ENCODE measurements at places on chromosomes 13 and 19. TPM values are rescaled to one million over a fixed set of nuclear protein-coding genes. Genes with fewer than 3 reads are reported as not detected.

Gene KIR2DL1
- total RNA-seq: not detected

Gene PLVAP
- 102 TPM for total RNA-seq

Gene SULT2A1
- total RNA-seq: not detected

Gene POU4F1
- total RNA-seq: not detected

Gene PSG3
- not detected for total RNA-seq

Gene CEACAM16
- not detected for total RNA-seq

Gene FBXO27
- 19.2 TPM for total RNA-seq

Gene KLK10
- 0.26 TPM for total RNA-seq

Gene KANK3
- total RNA-seq: 19.6 TPM

Gene IL17D
- 3.2 TPM for total RNA-seq

DNA sequence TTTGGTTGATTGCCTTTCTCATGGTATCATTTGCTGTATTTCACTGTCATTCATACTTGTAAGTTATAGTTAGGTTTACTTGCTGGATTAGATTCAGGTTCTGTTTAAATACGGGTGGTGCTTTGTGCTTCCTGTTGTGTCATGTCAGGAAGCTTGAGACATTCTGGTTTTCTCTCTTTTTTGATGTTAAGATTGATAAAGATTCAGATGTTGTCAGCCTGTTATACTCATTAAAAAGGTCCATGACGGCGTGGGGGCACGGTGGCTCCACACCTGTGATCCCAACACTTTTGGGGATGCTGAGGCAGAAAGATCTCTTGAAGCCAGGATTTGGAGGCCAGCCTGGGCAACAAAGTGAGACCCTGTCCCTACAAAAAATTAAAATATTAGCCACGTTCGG is 45.7 kb downstream of the NAA16 start:
- DNase-seq: no peak

- DNase-seq: no peak
These were observed 178.1 kb downstream of the TDRD3 start for GRCh38 chr13:60575142-60575541.

DNA sequence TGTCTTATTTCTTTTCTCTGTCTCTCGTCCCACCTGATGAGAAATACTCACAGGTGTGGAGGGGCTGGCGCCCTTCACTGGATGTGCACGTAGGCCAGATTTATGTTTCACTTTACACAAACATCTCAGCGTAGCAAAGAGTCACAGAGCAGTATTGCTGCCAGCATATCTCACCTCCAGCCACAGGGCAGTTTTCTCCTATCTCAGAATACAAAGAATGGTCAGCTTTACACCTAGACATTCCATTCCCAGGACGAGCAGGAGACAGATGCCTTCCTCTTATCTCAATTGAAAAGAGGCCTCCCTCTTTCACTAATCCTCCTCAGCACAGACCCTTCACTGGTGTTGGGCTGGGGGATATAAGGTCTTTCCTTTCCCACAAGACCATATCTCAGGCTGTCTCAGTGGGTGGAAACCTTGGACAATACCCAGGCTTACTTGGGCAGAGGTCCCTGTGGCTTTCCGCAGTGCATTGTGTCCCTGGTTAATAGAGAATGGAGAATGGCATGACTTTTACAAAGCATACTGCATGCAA is 7.2 kb upstream of the ZNF611 start:
- DNase-seq: no peak

DNA sequence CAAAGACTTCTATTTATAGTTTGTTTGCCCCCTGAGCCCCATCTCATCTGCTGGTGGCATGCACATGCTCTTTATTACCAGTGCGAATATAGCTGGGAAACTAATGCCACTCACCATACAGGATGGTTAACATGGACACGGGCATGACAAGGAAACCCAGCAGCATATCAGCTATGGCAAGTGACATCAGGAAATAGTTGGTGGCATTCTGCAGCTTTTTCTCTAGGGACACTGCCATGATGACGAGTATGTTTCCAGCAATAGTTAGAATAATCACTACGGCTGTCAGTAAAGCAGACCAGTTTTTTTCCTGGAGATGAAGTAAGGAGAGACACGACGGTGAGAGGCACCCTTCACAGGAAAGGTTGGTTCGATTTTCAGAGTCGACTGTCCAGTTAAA is 1.5 kb downstream of the HTR2A start:
- DNase-seq: no peak

GRCh38 chr13:111943229-111943795 is 123.6 kb upstream of the SOX1 start:
- DNase-seq: no peak

GRCh38 chr13:37106642-37107041 is 1.2 kb upstream of the CSNK1A1L start:
- no peak for DNase-seq

- DNase-seq: no peak
These were observed at the start of gene TMEM150B for GRCh38 chr19:55325172-55325571. Gene TMEM150B, minus strand, starts transcription at chr19:55325341. Its CDS starts 4,305 bp downstream, at chr19:55321036.

- no peak for DNase-seq
These were observed 17.2 kb upstream of the RAB8A start for GRCh38 chr19:16094360-16095070.

- DNase-seq: no peak
These were observed 207.2 kb upstream of the PCDH17 start for GRCh38 chr13:57424379-57424778.

GRCh38 chr19:44912854-44913253 is 1.6 kb upstream of the APOC1 start:
- peak; percentile 50 for DNase-seq

DNA sequence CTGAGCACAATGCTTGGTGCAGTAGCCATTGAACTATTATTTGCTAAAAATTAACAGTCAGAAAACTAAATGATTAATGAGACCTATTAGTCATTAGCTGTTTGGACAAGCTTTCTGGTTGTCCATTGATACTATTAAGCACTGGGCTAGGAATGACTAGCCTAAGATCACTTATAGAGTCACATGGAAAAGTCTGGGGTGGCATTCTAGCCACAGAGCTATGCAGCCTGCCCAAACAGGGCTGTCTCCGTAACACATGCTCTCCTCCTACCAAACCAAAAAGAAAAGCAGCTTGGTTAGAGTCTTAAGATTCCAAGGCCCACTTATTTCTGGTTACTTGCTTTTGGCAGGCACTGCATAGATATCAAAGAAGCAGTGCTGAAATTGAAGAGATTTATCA is 193.5 kb upstream of the NBEA start:
- DNase-seq: no peak

- DNase-seq: no peak
These were observed 6.3 kb upstream of the POU4F1 start for GRCh38 chr13:78609464-78610205.

GRCh38 chr19:8361921-8362793 is 1.8 kb upstream of the ANGPTL4 start:
- DNase-seq: peak; percentile 97

- peak; percentile 43 for DNase-seq
These were observed 30.1 kb downstream of the WDFY2 start for GRCh38 chr13:51614350-51614786.

GRCh38 chr13:46496086-46496485 is 56.9 kb upstream of the LRCH1 start:
- no peak for DNase-seq

DNA sequence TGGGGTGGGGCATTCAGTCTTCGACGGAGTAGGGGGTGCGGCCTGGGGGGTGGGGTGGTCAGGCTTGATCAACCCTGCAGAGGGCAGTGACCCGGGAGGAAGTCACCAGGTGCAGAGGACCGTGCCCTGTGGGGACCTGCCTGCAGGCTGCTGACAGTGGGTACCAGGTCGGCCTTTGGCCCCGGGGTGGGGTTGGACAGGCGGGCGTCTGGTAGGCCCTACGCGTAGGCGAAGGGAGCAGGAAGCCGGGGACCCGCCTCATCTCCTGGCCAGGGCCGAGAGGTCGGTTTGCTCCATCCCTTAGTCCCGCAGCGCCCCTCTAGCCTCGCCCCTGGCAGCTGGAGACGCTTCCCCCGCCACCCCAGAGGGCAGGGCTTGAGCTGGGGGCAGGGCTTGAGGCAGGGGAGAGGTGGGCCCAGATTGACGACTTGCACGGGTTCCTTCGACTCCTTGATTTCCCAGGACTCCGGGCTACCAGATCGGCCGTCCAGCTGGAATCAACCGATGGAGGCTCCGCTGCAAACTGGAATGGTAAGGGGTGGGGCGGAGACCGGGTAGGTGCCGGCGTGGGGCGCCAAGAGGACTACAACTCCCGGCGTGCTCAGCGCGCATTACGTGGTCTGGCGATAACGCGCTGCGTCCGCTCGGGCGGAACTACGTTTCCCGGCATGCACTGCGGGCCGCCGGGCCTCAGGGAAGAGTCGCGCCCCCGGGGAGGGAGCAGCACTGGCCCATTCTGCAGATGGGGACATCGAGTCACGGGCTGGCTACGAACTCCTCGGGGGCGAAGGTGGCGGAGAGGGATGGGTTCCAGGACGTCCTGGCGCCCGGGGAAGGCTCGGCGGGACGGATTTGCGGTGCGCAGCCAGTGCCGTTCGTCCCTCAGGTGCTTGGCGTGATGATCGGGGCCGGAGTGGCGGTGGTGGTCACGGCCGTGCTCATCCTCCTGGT is at the start of gene PNPLA6:
PNPLA6 (plus strand) TSS at position 671 of the 951 bp plus-strand sequence; CDS start at position 743, 72 bp downstream.
- peak; percentile 97 for DNase-seq

- DNase-seq: no peak
These were observed 12.6 kb downstream of the ZSCAN5A start for GRCh38 chr19:56301886-56302620.

- no peak for DNase-seq
These were observed 8.8 kb downstream of the IGLON5 start for GRCh38 chr19:51320280-51320657.

DNA sequence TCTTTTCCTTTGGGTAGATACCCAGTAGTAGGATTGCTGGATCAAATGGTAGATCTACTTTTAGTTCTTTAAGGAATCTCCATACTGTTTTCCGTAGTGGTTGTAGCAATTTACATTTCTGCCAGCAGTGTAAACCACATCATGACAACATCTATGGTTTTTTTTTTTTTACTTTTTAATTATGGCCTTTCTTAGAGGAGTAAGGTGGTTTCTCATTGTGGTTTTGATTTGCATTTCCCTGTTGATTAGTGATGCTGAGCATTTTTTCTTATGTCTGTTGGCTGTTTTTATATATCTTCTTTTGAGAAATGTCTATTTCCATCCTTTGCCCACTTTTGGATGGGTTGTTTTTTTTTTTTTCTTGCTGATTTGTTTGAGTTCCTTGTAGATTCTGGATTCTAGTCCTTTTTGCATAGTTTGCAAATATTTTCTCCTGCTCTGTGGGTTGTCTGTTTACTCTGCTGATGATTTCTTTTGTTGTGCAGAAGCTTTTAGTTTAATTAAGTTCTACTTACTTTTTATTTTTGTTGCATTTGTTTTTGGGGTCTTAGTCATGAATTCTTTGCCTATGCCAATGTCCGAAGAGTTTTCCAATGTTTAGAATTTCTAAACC is 38.8 kb downstream of the TDRD3 start:
- DNase-seq: no peak

DNA sequence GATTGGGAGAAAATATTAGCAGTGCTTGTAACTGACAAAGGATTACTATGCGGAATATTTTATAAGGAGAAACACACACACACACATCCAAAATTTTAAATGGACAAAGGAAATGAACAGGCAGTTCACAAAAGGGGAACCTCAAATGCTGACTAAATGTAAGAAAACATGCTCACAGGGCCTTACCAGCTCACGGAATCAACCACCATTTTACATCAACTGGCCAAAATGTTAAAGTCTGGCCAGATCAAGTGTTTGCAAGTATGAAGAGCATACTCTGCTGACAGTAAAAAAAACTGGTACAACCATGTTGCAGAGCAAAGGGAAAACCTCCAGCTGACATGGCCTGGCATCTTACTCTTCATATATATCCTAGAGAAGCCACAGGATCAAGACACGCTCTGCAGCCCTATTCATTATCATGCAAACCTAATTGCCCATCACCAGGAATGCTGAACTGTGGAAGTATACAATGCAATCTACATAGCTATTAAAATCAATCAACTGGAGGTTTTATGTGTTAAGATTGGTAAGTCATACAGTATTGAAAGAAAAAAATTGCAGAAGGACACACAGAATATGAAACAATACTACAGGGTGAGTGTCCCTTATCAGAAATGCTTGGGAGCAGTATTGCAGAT is 124.4 kb downstream of the RNF17 start:
- no peak for DNase-seq

GRCh38 chr13:51549593-51549992 is 34.7 kb upstream of the WDFY2 start:
- no peak for DNase-seq

DNA sequence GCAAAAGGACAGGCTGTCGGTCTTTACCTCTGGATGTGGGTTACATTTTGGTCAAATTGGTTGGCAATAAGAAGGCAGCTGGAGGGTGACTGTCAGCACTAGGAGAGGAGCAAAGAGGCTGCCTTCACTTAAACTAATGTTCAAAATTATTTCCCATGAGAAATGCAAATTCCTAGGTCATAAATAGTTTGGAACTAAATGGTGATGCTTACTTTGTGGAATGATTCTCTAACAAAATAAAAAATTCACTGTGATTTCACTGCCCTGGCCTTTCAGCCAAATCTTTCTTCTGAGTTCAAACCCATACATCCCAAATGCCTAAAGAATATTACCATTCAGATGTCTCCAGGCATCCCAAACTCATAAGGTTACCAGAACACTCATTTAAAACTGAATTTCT is 25.0 kb upstream of the OXGR1 start:
- DNase-seq: no peak

- peak; percentile 31 for DNase-seq
These were observed 17.5 kb downstream of the SYDE1 start for GRCh38 chr19:15124572-15125231.

GRCh38 chr19:1214299-1214861 is 8.8 kb downstream of the STK11 start:
- no peak for DNase-seq

DNA sequence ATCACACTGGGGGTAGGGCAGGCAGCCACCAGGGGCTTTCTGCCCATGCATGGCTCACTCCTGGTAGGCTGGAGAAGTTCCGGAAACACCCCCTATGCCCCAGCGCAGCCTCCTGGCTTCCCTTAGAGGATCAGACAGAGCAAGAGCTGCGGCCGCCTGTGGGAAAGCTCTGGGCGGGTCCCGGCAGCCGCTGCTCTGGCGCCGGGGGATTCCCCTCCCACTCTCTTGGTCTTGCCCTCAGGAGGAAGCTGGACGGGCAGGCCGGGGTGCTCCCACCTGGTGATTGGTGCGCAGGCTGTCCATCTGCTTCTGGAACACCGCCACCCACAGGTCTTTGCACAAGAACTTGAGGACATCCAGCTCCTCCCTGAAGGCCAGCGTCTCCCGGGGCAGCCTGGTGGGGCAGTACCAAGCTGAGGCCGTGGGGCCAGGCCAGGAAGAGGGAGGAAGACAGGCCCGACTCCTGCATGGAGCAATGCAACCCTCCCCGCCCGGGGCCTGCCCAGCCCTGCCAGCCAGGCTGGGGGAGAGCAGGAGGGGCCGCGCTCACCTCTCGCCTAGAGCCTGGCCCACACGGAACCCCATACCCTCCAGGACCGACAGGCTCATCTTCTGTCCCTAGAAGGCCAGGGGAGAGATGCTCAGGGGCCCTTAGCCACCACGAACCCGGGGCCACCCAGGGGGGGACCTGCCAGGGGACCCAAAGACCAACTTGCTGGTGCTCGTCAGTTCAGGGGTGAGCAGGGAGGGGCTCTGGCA is 4.0 kb upstream of the NKPD1 start:
- DNase-seq: peak; percentile 78

GRCh38 chr13:109548374-109548773 is 238.0 kb downstream of the IRS2 start:
- no peak for DNase-seq
